ENCODE measurements at places on chromosomes 11 and 22.

DNA sequence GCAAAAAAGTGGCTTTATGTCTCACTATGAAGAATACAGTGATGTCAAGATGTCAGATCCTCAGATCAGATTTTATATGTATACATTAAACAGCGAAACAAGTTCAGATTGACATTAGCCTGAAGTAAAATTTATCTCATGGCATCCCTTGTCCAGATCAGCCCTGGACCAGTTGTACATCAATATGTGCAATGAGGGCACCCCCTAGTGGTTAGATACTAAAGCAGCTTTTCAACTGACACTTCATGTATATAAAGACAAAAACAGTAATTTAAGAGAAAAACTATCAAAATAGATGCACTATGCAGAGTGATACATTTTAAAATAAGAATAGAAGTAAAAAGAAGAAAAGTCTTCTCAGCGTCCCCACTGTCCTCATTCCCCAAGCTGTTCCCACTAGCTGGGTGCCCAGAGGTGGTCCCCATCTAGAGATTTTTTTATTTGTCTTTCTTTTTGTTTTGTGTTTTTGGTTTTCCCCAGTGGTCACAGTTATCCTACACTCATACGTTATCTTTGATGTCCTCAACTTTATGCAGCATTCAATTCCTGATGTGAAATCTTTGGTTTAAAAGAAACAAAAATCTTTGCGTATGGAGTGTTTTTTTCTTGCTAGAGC, 2193.4 kb upstream of the RAG2 start:
- peak; percentile 89 for DNase-seq

DNA sequence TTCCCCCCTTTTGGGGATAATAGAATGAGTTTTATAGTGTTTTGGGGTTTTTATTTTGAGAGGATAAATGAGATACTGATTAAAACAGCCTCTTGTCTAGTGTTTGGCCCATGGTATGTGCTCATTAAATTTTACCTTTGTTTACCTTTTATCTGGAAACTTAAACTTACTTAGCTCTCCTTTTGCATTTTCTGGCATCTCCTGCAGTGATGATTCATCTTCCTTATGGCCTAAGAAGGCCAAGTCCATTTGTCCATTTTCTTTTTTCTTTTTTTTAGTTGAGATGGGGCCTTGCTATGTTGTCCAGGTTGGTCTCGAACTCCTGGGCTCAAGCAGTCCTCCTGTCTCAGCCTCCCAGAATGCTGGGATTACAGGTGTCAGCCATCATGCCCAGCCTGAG, 156.3 kb downstream of the COMMD9 start:
- no peak for DNase-seq

DNA sequence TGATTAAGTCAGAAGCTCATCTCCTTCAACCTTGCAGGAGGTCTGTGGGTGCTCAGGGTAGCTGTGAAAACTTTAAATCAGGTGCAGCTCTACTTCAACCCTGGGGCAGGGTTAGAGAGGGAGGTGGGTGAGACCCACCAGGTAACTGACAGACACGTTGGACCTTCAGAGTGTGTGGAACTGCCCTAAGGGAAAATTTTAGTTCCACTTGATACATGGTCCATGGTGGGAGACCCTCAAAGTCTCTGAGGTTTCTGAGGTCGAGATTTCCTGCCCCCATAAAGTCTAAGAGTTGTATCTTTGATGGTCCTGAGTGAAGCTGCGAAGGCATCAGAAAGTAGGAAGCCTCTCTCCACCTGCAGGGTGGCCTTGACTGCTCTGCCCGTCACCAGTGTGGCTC, 23.9 kb upstream of the NNMT start:
- DNase-seq = no peak

DNA sequence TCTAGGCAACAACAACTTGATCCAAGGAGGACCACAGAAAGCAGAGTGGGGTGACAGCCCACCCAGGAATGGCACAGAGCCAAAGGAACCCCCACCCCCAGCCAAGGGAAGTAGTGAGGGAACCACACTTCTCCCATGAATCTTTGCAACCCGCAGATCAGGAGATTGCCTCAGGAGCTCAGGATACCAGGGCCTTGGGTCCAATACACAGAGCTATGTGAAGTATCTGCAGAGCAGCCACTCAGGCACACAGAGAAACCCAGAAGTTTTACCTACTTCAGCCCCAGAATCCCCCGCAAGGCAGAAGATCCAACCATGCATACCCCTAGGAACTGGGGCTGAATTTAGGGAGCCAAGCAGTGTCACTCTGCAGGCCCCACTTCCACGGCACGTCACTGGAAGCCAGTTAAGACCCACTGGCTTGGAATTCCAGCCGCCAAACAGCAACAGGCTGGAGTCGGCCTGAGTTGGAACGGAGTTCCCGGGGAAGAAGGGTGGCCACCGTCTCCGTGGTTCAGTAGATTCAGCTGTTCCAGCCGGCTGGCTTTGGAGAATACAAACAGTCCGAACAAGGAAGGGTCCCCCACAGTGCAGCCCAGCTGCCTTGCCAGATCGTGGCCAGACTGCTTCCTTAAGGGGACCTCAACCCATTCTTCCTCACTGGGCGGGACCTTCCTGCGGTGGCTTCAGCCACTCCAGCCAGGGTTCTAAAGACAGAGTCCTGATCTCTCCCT, 174.1 kb downstream of the TTC28 start:
- DNase-seq = no peak

DNA sequence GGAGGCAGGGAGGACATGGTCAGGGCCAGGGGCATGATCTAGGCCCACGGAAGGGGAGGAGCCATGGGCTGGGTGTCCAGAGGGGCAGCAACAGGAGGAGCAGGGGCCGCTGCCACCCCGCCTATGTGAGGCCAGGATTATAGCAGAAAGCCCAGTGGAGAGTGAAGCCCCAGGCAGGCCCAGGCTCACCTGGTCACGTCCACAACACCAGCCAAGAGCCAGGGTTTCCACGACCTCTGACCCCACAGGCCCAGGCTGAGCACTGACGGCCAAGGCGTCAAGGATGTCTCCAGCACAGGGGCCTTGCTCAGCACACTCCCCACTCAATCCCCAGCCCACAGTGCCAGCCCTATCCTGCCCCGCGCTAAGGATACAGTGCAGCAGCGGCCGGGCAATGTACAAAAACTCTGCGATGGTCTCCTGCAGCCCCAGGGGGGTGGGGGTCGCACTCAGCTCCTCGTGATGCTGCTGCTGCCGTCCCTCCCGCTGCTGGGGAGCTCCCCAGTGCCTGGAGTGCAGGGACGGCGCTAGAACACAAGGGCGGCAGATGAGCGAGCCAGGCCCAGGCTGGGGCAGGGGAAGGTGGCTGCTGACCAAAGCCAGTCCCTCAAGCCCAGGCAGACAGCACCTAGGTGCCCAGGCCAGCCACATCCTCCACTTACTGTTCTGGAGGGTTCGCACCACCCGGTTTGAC, 3.6 kb downstream of the PEX16 start:
- no peak for DNase-seq

DNA sequence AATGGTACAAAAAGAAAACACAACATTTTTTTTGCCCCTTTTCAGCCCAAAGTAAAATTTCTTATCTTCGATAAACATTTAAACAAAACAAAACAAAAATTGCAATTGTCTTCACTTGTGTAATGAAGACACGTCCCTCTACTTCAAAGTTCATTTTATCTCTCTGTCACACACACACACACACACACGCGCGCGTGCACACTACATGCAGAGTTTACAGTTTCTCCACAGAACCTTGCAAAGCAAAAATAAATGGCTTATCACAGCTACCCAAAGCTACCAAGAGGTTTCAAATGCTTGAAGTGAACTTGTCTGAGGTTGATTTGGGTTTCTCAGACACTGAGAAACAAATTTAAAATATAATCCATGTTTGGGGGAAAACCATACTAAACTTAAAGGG, 72.3 kb downstream of the ETS1 start:
- DNase-seq = no peak

DNA sequence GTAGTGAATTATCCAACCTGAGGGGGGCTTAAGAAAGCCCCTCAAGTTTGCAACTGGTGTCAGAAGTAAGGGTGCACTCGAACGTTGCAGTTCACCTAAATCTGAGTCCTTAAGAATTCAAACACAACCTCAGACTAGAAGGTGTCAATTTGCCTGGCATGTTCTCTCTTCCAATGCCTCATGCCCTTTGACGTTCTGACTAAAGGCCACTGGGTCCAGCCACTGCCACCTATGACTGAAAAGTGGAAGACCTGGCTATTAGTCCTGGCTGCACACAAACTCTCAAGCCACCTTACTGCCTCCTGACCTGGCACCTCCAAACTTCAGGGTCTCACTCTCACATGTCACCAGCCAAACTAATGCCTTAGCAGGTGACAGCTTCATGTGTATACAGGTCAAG, 8.0 kb downstream of the APOL4 start:
- DNase-seq = no peak

- DNase-seq = no peak
These were observed 476 bp downstream of the ARHGAP32 start for GRCh38 chr11:129191649-129192048.

- DNase-seq = no peak
These were observed 69.7 kb upstream of the GALNT18 start for GRCh38 chr11:11691296-11692151.

GRCh38 chr11:62269654-62270278, at the start of gene SCGB2A2:
SCGB2A2 (plus strand) TSS chr11:62270158; CDS start chr11:62270217, 59 bp downstream.
- no peak for DNase-seq

GRCh38 chr11:75813124-75813523, 1.9 kb upstream of the UVRAG start:
- no peak for DNase-seq

GRCh38 chr11:74749965-74750296, 1.3 kb downstream of the RNF169 start:
- DNase-seq = peak; percentile 39

DNA sequence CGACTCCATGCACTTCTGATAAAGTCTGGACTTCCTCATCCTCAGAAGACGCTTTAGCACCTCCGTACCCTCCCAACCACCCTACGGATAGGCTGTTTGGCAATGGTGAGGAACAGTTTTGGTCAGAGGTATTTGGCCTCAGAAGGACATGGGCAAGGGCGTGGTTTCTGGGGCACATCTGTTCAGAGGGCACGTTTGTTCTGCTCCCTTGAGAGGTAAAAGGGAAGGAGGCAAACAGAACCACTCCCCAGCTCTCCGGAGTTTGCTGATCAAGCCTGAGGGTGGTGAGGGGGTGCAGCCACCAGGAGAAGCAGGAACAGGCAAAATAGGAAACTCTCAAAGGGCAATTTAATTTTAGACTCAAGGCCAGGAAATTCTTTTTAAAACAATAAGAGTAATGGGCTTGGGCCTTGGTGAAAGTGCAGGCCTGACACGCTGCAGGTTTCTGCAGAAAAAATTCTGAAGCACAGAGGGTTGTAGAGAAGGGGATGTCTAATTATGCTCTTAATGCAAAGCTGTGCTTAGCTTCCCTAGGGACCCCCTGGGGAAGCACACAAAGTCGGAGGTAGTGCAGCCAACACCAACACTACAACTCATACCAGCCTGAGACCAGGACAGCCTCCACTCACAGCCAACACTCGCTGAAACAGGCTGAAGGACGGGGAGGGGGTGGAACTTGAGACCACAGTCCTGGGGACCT, 23.3 kb downstream of the ETS1 start:
- no peak for DNase-seq

DNA sequence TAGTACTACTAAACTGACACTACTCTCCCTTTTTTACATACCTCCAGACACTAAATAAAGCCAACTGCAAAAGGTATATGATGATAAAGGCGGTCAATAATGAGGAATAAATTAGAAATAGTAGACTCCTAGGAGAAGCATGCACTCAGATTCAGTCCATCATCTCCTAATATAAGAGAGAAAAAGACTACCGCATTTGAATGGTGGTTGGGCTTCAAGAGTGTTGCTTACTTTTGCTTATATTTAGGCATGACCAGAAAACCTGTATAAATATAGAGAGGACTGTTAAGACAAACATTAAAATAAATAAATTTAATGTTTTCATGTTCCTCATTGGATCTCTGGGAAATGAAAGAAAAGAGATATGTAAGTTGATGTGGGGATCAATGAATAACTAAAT, 1137.0 kb downstream of the FAM181B start:
- no peak for DNase-seq

GRCh38 chr11:80621871-80622270, 1181.0 kb upstream of the TENM4 start:
- DNase-seq = no peak

DNA sequence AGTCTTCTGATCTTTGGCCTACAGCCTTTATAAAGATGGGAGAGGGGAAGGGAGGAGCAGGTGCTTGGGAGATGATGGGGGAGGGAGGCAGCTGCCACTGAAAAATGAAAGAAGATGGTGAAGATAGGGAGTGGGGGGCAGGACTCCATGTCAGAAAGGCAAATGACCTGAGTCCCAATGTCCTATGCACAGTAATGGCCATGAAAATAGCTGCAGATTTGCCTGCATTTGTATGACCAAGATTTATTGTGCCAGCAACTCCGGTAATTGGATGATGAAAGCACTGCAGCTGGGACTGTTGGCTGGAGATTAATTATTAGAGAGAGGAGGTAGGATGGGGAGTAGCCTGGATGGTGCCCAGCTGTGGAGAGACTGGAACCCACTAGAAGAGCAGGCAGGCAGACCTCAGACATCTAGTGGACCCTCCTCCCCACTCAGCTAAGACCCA, 36.1 kb downstream of the NEU3 start:
- no peak for DNase-seq
